ENCODE measurements at places on chromosomes 2 and 18.

DNA sequence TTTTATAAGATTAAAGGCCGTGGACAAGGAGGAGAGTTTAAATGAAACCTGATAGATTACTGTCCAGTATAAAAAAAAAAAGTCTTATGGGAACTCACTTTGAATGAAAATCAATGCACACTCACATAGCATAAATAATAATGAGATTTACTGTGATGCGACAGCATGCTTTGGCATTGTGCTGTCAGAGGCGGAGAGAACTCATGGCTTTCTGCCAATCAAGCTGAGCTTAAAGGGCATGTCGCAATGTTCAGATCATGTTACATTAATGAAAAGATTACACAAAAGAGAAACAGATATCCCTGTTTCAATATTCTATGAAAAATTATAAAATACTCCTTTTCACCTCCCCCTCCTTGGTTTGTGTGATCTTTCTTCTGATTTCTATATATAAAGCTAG lies 310.8 kb downstream of the ERBB4 start:
- no peak for DNase-seq

GRCh38 chr2:45713136-45713535 lies 61.7 kb downstream of the PRKCE start:
- no peak for DNase-seq

- no peak for DNase-seq
Observed at GRCh38 chr2:126907671-126908070, 9.0 kb downstream of the TEX51 start.

DNA sequence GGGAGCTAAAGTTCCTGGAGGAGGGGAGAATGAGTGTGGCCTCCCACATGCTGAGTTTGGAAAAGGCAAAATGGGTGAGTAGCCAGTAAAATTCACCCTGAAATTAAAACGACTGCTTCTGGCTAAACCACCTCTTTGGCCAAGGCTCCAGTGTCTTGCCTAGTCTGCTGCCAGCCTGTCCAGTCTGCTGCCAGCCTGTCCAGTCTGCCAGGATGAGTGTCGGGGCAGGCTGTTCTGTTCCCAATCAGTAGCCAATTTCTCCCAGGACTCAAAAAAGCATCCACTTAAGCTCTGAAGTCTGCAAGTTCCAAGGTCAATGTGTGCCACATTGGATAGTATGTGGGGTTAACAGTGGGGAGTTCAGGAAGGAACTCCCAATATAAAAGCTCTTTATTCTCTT lies 134.6 kb upstream of the KLHL29 start:
- DNase-seq, result no peak

GRCh38 chr18:56716692-56717146 lies 65.6 kb downstream of the WDR7 start:
- no peak for DNase-seq

DNA sequence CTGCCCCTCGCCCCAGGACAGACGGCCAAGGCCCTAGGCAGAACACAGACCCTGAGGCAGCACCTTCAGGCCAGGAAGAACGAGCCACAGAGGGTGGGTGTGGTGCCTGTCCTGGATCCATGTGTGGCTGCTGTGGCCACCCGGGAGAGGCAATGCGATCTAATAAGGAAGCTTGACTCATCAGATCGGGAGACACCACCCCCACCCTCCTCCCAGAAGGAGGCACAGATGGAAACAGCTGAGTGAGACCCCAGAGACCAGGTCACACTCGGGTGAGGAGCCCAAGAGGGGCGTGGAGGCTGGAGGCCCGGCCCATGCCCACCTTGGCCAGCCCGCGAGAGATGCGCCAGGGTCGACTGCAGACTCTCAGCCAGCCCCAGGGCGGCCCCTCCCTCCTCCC lies 20.3 kb downstream of the KCNG2 start:
- no peak for DNase-seq

DNA sequence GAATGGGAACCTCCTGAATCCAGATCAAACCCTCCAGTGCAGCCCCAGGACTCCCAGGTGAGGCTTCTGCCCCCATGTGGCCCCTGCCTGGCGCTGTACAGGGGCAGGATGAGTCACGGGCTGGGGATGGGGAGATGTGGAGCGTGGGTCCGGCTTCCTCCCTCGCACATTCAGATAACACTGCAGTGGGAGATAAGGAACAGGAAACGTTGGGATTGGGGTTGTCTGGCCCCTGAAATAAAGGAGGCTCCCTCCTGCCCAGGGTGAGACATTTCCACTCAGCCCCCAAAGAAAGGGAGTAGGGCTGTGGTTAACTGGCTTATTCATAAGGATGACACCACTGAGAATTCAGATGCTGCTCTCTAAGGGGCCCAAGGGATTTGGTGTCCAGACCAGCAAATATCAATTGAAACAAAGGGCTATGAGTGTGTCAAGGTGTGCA lies 30.7 kb downstream of the IGFBP5 start:
- DNase-seq, result no peak

DNA sequence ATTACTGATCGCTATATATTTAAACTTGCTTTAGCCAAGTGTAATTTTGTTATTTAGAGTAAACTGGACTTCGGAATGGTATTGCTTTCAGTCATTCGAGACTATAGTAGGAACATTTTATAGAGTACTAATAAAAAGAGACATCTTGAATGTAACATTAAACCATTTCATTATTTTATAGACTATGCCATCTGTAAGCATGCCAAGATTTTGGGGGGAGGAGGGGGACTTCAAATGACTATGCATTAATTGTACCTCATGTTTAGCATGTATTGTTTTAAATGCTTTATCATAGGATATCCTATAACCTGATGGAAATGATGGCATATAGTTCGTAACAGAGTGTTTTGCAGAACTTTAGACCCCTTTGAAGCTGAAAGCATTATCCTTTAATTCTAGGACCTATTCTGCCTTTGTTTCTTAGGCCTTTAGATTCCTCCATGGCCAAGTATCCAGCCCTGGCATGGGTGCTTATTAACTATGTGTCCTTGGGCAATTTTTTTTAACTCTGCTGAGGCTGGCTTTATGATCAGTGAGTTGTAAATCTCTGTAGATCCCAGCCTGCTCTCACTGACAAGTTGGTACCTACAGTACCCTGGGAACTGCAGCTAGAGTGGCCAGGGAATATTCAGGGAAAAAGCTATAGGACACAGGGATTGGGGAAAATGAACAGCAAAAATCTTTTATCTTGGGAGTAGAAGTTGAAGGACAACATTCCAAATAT lies 93.4 kb downstream of the PARD3B start:
- DNase-seq, result no peak

- no peak for DNase-seq
Observed at GRCh38 chr2:192004188-192004963, 157.5 kb upstream of the CAVIN2 start.

GRCh38 chr2:201235860-201236811 lies 24.2 kb upstream of the CASP8 start:
- DNase-seq, result no peak

GRCh38 chr18:37432436-37433195 lies 133.0 kb downstream of the CELF4 start:
- DNase-seq, result no peak

DNA sequence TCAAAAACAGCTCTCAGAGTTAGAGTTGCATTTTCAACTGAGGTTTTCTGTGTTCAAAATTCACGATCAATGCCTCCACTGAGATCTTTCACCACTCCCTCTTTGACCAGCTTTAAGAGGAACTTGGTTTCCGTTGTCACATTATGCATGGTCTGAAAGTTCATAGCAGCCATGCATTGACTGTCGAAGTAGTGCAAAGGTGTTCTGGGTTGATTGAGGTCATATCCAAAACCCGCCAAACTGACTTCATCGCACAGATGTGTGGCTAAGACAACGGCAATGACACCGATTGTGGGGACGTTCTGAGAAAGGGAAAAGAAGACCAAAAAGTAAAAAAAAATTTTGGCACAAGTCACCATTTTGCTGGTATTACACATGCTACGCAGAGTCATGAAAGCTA lies 48.7 kb downstream of the ST3GAL5 start:
- no peak for DNase-seq

GRCh38 chr2:236827997-236828396 lies 257.7 kb upstream of the COPS8 start:
- no peak for DNase-seq

DNA sequence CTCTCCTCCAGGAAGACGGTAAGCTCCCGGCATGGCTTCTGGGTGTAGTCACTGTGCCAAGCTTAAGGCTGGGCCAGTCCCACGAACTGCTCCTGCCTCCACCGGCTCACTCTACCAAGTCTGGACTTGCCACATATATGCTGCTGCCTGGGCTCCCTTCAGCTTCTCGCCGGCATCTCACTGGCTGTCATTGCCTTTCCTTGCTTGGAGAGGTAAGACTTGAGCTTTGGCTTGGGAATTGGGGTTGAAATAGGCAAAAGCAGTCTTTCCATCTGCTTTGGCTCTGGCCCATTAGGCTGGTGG lies 481.0 kb downstream of the TGIF1 start:
- DNase-seq, result no peak

DNA sequence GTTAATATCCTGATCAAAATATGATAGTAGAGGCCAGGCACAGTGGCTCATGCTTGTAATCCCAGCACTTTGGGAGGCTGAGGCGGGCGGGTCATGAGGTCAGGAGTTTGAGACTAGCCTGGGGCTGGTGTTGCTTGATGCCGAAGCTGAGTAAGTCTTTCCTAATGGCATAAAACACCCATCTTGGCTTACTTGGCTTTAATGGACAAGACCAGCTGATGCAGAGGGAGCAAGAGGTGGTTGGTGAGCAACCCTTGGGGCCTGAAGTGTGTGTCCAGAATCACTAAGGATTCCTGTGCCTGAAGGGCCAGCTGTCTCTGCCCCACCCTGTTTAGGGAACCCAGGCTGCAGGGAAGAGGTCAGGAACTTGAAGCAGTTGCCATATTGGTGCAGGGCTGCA lies 217.2 kb downstream of the ARL4C start:
- DNase-seq, result no peak

Data from T-helper 22 cell (primary cell).